ENCODE measurements at places on chromosomes 2 and 18.
A peak's percentile ranks its signal among the peaks of the same experiment; 100 is the strongest.

GRCh38 chr2:3108105-3108504 is 269.5 kb downstream of the EIPR1 start:
- ATAC-seq = no peak

DNA sequence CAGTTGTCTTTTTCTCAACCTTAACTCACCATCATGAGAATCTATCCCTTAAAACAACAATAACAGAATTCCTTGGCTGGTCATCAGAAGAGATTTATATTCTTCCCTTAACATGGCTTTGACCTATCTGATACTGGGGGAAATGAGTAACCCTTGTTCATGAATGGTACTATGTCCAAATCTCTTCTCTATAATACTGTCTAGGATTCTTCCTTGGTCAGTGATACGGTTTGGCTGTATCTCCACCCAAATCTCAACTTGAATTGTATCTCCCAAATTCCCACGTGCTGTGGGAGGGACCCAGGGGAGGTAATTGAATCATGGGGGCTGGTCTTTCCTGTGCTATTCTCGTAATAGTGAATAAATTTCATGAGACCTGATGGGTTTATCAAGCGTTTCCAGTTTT is 282.0 kb upstream of the SIX2 start:
- no peak for ATAC-seq

DNA sequence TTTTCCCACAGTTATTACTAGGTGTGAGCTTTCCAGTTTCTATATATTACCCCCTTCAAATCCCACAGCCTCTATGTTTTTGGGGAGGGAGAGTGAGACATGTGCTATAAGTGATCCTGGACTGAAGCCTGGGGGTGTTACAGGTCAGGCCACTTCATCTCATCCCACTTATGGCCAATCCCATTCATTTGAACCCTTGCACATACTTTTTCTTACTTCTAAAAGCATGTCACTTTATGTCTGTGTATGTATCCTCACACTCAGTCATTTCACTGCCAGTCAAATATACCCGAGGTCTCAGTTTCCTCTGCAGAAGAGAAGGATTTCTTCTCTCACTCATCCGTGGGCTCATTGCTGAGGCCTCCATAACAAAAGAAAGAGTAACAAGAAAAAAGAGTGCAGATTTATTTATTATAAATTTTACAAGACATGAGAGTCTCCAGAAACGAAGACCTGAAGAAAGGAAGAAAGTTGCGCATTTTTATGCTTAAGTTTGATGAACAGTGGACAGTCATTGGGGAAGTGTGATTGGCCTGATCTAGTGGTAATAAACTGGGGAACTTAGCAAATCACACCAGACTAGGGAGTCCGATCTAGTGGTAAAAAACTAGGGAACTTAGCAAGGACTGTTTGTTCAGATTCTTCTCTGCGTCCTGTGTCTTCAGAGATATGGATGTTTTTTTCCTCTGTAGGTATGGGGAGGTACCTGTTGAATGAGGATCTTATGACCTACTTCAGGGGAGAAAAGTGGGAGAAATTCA is 52.1 kb downstream of the ICOS start:
- ATAC-seq = no peak

- peak; percentile 50 for ATAC-seq
These were observed 1014.3 kb upstream of the CDH2 start for GRCh38 chr18:29191263-29191662.
